Kidney epithelial cell (primary cell): ENCODE measurements at places on chromosomes 6 and 20.

DNA sequence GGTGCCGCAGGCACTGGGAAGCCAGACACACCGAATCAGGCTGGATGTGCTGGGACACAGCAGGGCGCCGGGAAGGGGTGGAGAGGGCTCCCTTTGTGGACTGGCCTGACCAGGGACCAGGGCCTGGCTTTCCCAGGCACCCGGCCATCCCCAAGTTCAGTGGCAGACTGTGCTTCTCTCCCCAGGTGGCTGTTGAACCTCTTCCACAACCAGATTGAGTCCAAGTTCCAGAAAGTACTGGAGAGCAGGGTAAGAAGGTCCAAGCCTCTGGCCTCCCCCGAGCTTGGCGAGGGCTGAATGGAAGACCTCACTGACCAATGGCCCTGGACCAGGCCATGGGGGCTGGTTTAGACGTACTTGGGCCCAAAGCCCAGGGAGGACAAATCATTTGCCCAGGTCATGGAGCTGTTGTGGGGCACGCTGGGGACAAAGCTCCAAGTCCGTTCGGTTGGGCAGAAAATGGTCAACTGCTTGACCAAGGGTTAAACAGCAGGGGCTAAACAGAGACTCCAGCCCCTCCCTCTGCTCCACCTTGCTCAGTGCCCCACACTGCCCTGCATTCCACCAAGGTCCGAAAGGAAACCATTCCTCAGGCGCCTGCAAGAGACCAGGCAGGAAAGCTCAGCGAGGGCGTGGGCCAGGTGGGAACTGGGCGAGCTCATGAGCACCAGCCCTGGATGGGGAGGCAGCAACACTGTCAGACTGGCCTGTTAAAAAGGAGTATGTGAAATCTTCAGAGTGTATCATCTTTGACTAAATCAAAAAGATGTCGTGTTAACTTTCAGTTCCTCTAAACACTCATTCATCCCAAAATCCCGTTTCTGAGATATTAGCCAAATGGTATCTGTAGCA lies 9.1 kb downstream of the LBP start:
- no peak for DNase-seq

DNA sequence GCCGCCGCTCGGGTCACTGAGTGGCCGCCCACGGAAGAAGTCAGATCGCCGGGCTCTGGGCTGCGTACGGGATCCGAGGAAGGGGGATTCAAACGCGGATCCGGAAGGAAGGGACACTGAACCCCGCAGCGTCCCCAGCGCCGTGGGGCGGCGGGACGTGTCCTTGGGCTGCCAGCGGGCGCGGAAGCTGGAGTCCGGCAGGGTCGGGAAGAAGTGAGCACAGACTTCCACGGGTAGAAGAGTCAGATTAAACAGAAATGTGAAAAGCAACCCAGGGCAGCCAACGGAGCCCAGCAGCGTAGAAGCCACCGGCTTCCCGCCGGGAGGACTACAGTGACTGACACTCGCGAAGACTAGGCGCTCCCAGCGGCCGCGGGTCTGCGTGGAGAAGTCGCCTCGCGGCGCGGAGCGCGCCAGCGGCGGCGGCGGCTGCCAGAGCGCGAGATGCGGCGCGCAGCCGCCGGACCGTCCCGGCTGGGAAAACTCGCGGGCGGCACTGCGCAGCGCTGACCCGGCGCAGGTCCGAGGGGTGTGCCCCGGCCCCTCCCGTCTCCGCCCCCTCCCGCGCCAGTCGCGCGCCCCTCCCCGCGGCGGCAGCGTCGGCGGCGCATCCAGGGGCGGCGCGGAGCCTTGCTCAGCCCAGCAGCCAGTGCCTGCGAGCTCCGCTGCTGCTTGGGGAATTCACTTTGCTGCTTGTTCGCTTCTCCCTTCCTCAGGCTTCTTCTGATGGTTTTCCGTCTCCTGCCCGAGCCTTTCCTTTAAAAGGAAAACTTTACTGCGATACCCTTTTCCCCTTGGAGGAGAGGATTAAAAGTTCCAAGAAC lies at the start of gene SAMD5:
Gene SAMD5, plus strand, starts transcription at position 649 of the 824 bp plus-strand sequence. CDS start 239 bp downstream, outside the sequence.
- DNase-seq: no peak

DNA sequence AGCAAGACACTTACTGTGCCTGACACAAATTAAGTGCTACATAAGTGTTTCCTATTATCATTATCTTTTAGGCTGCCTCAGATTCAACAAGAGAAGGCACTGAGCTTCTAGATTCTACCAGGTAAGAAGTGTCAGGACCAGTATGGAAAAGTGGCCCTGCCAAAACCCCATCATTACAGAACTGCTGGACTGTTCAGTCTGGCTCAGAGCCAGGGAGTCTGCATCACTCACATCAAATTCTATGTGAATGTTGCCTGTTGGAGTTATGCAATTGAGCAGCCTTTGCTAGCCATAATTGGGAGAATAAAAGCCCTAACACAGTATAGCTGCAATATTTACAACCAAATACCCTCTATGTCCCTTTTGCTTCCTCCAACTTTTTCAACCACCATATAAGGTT lies 70.9 kb downstream of the ATG5 start:
- DNase-seq: no peak

DNA sequence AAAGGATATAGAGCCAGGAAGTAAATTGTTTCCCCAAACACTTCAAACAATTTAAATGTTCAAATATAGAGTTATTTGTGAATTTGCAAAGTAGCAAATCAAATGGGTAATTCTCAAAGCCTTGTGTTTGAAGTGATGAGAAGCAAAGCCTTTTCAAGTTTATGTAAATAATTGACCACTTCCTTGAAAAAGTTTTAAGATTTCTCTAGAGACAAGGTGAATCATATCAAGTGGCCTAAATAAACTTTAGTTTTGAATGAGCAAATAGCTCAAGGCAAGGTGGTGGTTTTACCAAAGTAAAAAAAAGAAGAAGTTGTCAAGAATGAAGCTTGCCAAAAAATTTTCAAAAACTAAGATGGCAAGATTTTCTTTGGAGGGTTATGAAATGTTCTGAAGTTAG lies 42.6 kb upstream of the IFNGR1 start:
- DNase-seq: no peak

DNA sequence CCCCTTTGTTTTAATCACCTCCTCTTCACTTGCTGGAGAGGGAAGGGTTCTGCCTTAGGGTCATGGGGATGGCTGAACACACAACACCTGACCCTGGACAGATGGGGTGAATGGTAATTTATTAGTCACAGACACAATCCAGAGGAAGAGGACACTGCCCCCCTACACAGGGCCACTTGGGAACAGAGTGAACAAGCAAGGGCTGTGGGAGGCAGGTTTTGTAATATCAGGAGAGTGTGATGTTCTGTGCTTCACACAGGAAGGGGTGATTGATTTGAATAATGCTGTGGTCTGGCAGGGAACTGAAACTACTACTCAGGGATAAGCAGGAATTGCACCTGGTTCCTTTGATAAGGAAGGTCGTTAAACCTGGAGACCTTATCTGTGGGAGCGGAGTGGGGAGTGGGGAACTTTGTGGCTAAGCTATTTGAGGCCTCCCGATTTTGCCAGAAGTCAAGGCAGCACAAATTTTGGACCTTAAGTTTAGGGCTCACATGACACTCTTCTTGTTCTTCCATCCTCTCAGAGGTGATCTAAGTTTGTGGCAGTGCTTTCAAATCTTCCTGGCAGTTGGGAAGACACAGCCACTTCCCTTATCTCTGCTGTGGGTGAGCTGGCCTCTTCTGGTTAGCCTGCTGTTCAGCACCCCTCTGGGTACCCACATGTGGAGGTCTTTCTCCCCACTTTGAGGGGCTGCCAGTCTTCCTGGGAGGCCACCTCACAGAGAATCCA lies 77.8 kb downstream of the CD164 start:
- DNase-seq: peak; percentile 5

DNA sequence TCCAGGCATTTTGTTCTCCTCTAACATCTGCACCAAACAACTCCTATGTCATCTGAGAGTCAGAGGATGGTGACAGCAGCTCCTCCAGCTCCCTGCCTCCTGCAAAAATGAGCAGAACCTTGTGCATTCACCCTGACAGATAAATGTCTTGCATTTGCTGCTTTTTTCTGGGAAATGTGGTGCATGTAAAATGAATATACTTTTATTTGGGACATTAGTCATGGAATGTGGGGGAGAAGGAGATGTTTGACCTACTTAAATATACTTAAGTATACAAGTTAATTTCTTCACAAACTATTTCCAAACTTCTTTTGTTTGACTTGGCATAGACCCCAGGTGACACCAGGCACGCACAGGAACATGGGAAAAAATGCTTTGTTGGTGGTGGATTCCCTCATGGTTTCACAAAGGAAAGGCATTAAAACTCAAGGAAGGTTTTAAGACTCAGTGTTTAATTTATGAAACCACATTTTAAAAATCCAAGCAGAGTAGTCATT lies 181.8 kb upstream of the MCHR2 start:
- DNase-seq: peak; percentile 48

GRCh38 chr6:17013701-17014100 lies 88.1 kb upstream of the STMND1 start:
- no peak for DNase-seq

GRCh38 chr20:17836303-17836861 lies 132.2 kb downstream of the SNX5 start:
- DNase-seq: no peak

DNA sequence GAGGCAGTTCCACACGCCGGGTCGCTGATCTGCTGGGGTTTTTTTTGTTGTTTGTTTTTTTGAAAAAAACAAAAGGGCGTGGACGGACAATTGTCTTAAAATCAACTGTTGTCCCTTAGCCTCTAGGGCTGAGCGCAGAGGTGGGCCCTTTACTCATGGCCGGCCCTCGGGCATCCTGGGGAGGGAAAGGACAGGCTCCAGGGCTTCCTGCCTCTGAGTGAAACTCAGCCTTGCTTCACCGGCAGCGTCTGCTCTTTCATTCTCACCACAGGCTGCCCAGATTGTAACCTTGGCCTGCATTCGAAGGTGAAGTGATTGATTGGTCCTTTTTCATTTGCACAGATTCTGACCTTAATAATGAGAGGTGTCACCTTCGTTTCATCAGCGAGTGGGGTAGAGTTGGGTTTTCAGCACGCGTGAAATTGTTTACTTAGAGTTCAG lies 797 bp downstream of the SMIM13 start:
- no peak for DNase-seq

- no peak for DNase-seq
Observed at GRCh38 chr6:169371344-169372127, 117.9 kb upstream of the THBS2 start.

DNA sequence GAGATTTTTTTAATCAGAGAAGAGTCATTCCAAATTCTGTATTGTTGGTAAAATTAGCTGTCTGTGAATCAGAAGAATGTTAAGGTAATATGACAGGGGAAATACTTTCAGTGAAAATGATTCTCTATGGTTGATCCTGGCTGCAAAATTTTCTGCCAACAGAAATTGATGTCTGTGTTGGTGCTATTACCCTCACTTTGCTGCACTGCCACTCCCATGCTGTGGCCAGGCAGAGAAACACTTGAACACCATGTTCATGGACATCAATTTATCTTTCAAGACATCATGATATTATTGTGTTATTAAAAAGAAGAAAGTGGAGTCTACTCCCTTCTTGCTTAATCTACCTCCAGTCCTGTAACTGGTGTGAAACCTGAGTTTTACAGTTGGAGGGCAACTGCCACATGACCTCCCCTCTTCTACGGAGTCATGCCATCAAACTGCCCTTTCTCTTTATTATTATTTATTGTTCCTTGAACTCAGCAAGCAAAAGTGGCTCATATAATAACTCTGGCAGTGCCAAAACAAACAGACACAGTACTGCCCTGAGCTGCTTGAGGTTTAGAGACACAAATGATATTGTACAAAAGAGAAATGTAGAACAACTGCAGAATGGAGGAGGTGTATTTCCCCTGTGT lies 288.0 kb upstream of the JAG1 start:
- DNase-seq: no peak

DNA sequence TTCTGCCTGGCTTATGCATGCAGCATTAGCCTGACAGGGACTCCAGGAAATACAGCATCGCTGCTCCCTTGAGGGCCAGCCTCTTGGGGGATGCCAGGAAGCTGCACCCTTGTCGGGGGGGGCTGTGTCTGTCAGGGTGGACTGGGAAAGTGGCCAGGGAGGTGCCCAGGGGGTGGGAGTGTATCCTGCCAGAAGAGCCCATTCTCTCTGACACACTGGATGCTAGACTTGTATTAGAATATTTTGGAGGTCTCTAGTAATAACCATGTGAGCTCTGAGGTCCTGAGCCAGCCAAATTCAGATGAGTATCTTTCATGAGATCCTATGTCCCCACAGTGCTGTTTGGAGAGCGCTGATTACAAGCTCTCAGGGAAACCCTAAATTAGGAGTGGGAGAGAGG lies 89.1 kb downstream of the MYLK4 start:
- no peak for DNase-seq

GRCh38 chr6:151773382-151773781 lies 34.1 kb upstream of the ESR1 start:
- no peak for DNase-seq

- DNase-seq: peak; percentile 28
Observed at GRCh38 chr20:61558726-61559125, 306.7 kb downstream of the CDH4 start.

DNA sequence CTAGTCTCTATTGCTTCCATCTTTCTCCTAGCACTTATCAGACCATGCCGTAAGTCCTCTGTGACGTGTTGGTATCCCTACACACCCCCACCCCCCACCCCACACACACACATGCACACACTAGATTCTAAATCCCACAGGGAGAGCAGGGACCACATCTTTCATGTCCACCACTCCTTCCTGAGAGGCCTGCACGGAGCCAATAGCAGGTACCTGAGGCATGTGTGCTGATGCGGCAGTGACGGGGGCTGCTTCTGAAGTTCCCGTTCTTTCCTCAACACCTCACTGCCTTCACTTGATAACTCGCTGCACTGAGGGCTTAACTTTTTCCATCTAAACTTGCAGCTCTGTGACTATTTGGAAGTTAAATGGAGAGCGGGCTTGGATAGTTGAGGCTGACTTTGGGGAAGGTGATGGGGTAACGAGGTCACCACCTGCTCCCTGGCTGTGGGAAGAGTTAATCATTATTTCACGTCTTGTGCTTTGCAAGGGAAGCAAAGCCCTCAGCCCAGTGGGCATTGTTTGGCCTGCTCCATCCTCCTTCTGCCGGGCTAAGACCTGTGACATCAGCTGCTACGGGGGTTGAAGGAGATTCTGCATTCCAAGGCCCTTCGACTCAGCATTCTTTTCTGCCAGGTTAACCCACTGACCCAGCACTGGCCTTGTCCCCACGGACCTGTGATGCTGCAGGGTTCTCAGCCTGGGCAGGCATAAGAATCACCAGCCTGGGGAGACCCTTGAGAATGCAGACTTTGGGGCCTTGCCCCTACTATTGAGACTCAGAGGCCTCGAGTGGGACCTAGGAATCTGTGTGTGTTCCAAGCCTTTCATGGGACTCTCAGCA lies 187.8 kb downstream of the ANKRD60 start:
- no peak for DNase-seq

DNA sequence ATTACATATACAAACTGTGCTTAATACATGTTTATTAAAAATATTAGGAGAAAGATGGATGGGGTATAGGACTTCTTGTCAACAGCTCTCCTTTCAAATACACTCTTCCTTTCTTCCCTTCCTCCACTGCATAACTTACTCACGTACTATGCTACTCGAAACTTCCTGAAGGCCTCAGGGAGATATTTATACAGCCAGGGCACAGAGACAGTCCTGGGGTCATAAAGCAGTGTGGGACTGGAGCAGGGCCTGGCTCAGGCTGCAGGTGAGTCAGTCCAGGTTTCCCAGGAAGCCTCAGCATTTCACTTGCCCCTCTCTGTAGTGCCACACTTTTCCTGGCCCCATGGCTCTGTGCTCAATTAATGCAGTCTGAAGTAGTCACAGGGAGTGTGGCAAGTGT lies 157.0 kb downstream of the UBE3D start:
- DNase-seq: no peak
